ENCODE measurements at places on chromosomes 7 and 10.

GRCh38 chr10:68471586-68472408, at the start of gene DNA2:
Gene DNA2, minus strand, starts transcription at chr10:68471973. Its CDS starts 109 bp downstream, at chr10:68471864.
- ATAC-seq, result peak; percentile 88

- ATAC-seq, result peak; percentile 89
Measured at GRCh38 chr7:151038951-151039849, 9.1 kb upstream of the ASIC3 start.

- no peak for ATAC-seq
Measured at GRCh38 chr7:45033261-45033930, 33.4 kb downstream of the CCM2 start.

GRCh38 chr7:19105546-19105945, 11.9 kb downstream of the TWIST1 start:
- ATAC-seq, result no peak

DNA sequence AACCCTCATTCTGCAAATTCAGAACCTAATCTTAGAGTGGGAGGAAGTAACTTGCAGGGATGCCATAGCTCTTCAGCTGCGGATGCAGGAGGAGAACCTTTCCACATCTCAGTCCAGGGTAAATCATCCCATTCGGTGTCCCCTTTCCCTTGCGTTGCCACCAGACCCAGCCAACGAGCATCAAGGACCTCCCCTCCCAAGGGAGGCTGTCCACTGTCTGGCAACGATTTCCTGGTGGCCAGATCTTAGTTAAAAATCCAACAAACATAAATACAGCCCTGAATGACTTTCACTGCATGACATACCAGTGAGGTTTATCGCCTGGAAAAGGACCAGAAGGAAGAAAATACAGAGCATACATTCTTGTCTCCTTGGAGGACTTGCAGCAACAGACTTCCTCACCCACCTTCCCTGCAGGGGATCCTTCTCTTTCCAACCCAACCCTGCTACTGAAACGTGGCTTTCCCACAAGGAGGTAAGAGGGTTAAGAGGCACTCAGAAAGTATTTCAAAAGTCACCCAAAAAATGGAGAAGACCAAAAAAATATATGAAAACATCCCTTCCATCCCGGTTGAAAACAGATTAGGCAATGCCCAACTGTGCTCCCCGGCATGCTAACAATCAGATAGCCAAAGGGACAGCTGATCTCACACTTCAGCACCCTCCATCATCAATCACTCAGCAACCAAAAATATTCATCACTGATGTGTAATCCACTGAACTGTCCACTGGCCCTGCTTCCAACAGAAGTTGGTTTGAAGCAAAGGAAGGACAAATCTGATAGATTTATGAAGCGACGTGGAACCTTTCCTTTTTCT, 206.6 kb downstream of the TNS3 start:
- ATAC-seq, result peak; percentile 87

- no peak for ATAC-seq
Measured at GRCh38 chr7:108324053-108325038, 131.9 kb downstream of the NRCAM start.

DNA sequence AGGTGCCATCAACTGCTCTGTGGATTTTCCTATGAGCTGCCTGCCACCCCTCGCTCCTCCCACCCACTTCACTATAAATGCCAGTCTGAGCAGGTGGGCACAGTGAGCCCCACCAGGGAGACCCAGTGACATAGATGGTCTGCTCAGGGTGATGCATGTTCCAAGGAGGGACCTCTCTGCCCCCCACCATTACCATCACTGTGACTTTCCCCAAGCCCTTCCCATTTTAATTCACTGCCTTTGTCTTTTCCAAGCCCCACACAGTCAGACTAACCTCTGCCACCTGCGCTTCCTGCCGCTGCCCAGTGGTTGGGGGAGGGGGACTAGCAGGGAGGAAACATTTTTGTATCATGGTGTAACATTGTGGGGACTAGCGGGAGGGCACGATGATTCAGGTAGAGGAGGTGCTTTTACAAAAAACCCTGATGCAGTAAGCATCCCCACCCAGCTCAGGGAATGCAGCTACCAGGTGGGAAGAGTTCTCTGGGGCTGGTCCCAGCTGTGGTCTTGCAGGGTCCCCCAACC, 24.6 kb downstream of the PRSS2 start:
- ATAC-seq, result no peak

- no peak for ATAC-seq
Measured at GRCh38 chr10:97024168-97025073, 161.3 kb downstream of the SLIT1 start.

Data from motor neuron (in vitro differentiated cells).